ENCODE measurements at places on chromosomes 5 and 9.

DNA sequence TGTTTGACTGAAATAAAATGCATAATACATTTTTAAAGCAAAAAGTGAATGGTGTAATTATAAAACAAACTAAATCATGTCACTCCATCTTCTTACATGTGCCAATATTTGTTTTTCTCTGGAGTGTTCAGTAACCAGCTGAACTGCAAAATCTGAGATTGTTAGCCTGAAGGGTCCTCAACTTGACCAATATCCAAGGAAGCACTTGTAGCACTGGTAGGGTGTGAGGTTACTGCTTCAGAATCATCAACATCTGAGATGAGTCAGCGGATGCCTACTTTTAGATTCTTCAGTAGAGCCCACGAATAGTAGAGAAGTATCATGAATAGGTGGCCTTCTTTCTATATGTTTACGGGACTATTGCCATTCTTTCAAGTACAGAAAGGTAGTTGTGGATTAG is 226.7 kb downstream of the TLE4 start:
- no peak for DNase-seq

GRCh38 chr9:124282442-124283227 is 24.9 kb downstream of the NEK6 start:
- no peak for DNase-seq

DNA sequence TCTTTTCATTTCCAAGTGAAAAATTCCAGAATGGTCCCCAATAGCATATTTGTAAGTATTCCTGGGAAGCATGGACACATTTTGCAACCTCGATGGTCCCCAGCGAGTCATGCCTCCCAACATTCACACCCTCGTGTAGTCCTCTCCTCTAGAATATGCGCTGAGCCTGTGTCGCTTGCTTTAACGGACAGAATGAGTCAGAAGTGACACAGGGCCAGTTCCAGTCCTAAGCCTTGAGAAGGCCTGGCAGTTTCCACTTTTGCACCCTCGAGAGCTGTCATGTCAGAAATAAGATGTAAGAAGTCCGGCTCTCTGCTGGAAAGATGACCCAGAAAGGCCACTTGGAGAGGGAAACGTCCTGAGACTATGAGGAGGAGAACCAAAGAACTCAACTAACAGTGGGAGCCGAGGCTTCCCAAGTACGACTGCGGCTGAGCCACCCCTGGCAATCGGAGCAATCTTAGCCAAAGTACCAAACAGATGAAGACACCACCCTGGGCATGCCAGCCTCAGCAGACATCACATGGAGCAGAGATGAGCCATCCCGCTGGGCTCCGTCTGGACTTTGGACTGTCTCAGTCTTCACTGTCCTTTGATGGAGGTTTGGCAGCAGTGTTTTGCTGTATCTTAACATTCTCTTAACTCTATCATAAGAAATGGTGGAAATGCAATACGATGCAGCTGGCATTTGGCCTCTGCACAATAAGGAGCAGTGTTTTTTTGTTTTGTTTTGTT is 42.6 kb upstream of the GFPT2 start:
- DNase-seq: no peak

- DNase-seq: no peak
Measured at GRCh38 chr5:59559847-59560246, 333.7 kb downstream of the PDE4D start.

GRCh38 chr9:126721564-126721981 is 83.3 kb upstream of the ZBTB43 start:
- DNase-seq: no peak

DNA sequence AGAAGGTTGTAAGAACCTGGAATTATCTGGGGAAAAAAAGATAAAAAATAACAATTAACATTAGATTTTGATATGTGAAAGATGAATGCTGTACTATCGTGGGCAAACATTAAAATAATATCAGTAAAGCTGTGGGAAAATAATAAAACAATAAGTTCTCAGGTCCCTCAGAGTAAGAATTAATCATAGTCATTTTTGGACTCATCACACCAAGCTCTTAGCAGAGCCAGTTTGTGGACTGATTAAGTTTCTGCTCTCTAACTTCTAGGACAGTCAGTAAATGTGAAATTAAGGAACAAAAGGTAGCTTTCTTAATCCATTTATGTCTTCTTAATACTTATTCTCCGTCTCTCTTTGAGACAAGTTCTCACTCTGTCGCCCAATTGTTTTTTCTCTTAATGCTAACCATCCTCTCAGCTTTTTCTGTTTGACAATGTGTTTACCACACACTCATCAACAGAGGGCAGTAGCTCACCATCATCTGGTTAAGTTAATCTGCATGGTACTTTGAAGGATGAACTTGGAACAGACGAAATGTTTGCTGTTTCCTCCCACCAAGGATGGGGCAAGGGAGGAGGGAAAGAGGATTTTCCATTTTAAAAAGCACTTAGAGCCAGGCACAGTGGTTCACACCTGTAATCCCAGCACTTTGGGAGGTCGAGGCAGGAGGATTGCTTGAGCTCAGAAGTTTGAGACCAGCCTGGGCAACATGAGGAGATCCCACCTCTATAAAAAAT is 5.3 kb upstream of the ACO1 start:
- DNase-seq: peak; percentile 64

DNA sequence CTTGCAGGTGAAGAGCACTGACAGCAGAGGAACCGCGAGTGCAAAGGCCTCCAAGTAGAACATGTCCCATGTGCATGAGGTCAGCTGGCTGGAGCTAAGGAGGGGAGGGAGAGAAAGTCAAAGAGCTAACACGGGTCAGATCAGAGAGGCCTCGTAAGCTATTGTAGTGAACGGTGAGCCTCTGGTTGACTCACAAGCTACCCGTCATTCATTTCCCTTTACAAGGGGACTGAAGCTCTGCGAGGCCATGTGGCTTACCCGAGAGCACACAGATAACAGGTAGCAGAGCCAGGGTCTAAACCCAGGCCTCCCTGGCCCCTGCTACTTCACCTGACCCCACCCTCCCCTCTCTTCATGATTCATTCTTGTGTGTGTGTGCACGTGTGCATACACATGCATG is 152.7 kb upstream of the ADRA1B start:
- DNase-seq: no peak

DNA sequence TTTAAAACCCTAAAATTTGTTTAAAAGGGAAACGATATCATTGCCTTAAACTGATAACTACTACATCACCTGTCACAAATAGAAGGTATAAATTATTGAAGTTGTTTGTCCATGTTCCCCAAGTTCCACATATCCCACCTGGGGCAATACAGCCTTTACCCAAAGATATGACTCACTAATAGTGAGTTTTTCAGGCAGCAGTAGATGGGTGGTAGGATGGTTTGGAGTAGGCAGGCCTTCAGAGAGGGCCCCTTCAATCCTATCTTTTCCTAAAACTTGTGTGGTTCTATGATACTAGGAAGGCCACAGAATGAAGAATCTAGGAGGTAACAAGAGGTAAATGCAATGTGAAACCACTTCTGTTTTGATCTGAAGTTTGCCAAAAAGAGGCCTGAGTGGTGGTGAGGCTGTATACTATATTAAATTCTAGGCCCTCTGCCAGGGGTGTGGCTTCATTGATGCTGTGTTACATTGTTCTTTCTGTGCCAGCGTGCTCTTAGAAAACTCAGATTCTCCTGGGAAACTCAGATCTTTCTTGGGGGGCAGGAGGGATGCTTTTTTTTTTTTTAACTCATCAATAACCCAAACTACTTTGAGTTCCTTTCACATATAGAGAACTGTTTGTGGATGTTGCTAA is 7.2 kb downstream of the CYSTM1 start:
- DNase-seq: no peak

- no peak for DNase-seq
Measured at GRCh38 chr9:84738353-84738752, 68.8 kb downstream of the NTRK2 start.

Measured in HTR-8/SVneo (cell line).